ENCODE measurements at places on chromosomes 1 and 21. TPM values are rescaled to one million over a fixed set of nuclear protein-coding genes. Genes with fewer than 3 reads are reported as not detected.

DNA sequence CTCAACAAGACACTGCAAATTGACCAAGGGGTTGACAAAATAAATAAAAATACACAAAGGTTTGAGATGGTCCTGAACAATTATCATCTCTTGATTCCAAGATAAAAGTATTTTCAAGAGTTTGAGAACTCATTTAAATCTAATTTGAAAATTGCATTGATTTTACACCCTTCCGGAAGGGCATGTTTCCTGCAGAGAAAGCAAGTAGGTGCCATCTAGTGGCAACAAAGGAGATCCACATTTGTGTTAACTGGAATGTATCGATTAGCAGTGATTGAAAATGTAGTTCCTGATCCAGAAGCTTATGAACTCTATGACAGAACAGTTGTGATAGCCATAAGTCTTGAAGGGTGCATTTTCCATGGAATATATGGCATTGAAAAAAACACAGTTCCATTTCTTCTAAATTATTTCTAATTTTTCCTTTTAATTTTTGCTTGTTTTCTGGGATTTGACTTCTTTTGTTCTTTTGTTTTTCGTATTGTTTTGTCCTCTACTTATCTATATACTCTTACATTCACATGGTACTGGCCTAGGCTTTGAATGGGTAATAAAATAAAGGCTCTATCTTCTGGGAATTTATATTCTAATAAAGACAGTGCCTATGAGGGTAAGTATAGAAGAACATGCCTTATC lies 143.7 kb downstream of the DNM3 start:
- peak; percentile 73 for DNase-seq

DNA sequence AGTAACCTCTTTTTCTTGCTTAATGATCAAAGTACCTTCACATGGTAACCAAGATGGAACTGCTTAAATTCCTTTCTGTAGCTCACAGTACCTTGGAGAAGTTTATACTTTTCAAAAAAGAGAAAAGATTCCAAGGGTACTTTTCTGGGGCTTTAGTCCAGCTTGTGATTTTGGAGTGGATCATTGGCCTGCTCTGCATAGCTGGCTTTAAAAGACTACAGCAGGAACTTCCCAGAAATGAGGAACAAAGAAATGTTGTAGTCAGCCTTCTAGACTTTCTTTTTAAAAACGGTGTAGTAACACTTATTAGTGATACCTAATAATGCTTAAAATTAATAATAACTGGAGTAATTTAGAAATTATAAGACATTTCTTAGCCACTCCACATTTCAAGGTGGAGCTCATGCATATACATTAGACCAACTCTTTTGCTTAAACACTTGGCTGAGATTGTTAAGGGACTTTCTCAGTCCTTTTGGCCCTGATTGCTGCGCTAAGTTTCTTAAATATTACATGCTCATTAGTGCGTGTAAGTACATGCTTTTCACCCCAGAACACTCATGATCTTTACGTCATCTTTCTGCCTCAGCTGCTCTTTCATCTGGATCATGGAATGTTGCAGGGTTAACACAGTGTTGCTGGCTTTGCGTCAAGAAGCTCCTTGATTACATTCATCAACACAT lies 57.3 kb downstream of the SDCCAG8 start:
- no peak for DNase-seq

ATAD3C gene
- polyA plus RNA-seq: 10.3 TPM

DNA sequence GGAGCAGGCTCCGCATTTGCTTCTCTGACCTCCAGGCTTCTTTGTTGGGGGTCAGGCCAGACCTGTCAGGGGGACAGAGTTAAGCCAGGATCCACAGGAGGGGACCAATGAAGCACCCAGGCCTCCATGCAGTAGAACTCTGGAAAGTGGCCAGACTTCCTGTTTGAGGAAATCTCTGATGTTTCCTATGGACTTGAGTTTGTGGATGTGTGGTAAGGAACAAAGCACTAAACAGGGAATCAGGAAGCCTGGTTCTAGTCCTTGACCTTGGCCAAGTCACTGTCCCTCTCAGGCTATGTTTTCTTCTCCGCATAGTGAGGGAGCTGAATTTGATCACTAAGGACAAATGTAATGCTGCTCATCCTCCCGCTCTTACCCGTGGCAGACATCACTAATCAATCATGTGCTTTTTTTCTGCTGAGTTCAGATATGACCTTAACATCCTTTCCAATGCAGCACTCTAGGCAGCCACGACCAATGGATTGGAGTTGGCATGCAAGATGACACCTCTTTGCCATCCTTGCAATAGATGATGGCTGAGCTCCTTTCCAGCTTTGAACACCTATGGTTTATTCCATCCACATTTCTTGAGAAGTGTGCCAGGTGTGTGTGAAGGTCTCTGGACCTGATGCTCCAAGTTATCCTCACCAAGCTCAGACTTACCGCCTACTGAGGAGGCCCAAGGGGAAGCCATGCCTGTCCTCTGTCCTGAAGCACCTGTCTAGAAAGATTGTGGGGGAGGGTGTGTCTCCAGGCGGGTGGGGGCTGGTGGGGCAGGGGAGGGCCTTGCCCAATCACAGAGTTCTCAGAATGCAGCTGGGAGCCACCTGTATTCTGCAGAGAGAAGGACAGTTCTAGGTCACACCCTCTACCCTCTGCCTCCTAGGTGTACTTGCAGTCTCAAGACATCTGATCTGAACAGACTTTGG lies 9.9 kb downstream of the SH2D2A start:
- no peak for DNase-seq

LCE1F gene
- polyA plus RNA-seq: not detected

OR6K3 gene
- not detected for polyA plus RNA-seq

DNA sequence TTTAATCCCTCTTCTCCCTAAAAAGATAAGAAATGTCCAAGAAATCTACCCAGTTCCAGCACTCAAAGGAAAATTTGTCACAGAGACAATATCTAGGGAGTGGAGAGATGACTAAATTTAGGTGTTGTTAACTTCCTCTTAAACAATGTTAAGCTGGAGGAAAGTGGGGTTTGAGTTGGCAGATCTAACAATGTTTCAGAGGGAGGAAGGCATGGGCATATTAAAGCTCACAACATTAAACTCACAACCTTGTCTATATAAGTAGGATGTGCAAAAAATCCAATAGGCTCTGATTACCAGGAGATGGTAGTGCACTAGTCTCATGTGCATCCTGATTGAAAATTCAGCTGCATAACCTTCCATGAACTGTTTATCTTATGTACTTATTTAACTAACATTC lies 190.1 kb downstream of the BARHL2 start:
- DNase-seq: no peak

SPRTN gene
- 5.1 TPM for polyA plus RNA-seq

DNA sequence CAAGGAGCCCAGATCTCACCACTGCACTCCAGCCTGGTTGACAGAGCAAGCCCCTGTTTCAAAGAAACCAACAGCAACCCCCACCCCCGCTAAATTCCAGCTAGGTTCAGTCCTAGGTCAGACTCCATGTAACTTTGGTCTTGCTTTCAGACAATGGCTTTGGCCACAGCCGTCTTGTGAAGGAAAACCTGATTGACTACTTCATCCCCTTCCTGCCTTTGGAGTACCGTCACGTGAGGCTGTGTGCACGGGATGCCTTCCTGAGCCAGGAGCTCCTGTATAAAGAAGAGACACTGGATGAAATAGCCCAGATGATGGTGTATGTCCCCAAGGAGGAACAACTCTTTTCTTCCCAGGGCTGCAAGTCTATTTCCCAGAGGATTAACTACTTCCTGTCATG lies 12.9 kb downstream of the TOR3A start:
- DNase-seq: no peak

UMODL1 gene
- polyA plus RNA-seq: 3.3 TPM

- no peak for DNase-seq
Measured at GRCh38 chr1:226526801-226527595, 21.6 kb upstream of the STUM start.
